Stimulated activated CD8-positive, alpha-beta memory T cell treated with anti-CD3 and anti-CD28 coated beads, Interleukin-2, amount 100 ng/mL, for 1 hour (primary cell): ENCODE measurements at places on chromosomes 5 and 9.

GRCh38 chr9:122379340-122379739 lies 8.5 kb downstream of the PTGS1 start:
- DNase-seq = no peak

DNA sequence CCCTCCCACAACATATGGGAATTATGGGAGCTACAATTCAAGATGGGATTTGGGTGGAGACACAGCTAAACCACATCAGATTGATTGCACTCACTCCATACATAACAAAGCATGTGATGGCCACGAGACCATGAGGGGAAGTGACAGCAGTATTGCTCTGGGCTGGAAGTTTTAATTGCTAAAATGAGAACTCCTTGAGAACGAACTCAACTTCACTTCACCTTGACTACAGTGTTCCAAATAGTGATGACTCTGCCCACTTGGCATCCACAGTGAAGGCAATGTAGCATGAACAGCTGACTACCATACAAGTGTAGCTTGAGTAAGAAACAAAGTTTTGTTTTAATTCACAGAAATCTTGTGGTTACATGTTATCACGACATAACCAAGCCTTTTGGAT lies 739 bp upstream of the SPINK7 start:
- no peak for DNase-seq

- DNase-seq = no peak
Observed at GRCh38 chr5:118228489-118228888, 759.9 kb downstream of the DTWD2 start.

- no peak for DNase-seq
Observed at GRCh38 chr9:95090871-95091577, 226.5 kb downstream of the FANCC start.

DNA sequence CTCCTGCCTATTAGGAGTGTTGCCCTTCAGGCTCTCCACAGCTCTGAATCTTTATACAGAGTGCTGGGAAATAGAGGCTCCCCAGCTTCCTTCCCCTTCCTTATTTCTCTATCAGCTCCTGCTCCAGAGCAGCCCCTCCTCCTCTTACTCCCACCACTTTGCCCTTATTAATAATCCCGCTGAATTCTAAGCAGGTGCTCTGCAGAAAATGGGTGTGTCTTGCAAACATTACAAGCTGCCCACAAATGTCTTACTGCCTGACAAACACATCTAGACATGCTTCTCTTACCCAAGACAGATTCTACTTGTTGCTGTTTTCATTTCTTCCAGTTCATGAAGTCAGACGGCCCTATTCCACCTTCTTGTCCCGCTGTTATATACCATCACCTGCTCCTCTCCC lies 6.4 kb downstream of the PHF24 start:
- DNase-seq = no peak

DNA sequence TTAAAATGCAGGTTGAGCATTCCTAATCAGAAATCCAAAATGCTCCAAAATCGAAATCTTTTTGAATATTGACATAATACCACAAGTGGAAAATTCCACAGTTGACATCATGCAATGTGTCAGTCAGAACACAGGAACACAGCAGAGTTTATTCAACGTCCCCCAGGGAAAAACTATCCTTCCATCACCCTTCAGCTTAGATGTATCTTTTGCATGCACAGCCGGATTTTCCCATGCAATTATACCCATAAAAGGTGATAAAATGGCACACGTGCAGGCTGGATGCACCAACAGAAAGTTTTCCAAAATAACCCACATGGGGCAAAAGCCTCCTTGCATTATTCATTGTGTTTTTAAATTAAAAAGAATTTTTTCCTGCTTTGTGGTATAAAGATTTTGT lies 71.2 kb downstream of the RAB24 start:
- no peak for DNase-seq

GRCh38 chr5:104498281-104498680 lies 935.7 kb upstream of the NUDT12 start:
- no peak for DNase-seq

- DNase-seq = no peak
Observed at GRCh38 chr5:31182136-31182535, 11.3 kb upstream of the CDH6 start.

DNA sequence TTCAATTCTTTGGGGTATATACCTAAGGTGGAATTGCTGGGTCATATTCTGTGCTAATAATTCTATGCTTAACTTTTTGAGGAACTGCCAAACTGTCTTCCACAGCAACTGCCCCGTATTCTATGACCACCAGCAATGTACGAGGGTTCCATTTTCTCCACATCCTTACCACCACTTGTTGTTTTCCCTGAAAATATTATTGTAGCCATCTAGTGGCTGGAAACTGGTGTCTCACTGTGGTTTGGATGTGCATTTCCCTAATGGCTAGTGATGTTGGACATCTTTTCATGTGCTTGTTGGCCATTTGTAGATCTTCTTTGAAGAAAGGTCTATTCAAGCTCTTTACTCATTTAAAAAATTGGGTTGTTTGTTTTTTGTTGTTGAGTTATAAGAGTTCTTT lies 30.7 kb downstream of the MSX2 start:
- no peak for DNase-seq

DNA sequence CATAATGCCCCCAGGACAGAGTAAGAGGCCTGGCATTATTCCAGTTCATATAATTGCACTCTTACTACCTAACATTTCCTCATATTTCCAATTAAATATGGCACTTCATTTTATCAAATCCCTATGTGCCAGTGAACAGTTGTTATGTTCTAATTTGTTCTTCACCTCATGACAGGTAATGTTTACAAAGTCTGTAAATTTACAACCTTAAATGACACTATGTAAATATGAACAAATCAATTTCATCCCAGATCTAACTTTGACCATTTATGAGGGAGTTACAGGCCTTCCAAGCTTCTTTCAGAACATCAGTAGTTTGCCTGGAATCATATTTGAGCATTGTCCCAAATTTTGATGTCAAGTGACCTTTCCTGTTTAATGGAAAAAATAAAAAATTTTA lies 592.6 kb upstream of the CDH6 start:
- DNase-seq = no peak

DNA sequence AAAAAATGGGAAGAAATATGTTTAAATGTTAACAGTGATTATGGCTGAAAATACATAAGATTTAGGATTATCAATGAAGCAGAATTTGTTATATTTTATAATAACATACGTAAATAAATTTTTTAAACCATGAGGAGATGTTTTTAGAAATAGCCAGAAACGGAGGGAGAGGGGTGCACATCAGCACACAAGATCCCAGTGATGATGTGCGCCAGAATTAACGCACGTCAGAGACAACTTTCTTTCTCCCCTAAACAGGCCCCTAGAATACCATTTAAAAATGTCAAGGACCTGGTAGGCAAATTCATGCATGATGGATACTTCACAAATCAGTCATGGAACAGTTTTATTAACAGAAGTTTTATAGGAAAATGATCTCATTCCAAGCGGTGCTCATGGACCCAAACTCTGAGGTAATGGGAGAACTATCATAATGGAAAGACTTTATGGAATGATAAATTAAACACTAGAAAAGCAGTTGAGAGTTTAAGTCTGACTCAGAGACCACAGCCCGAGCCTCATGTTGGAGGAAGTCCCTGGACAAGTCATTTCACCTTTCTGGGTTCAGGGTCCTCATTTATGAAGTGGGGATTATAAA lies 258.9 kb upstream of the GAS1 start:
- DNase-seq = no peak

- DNase-seq = no peak
Observed at GRCh38 chr5:37667430-37667829, 172.4 kb downstream of the GDNF start.

DNA sequence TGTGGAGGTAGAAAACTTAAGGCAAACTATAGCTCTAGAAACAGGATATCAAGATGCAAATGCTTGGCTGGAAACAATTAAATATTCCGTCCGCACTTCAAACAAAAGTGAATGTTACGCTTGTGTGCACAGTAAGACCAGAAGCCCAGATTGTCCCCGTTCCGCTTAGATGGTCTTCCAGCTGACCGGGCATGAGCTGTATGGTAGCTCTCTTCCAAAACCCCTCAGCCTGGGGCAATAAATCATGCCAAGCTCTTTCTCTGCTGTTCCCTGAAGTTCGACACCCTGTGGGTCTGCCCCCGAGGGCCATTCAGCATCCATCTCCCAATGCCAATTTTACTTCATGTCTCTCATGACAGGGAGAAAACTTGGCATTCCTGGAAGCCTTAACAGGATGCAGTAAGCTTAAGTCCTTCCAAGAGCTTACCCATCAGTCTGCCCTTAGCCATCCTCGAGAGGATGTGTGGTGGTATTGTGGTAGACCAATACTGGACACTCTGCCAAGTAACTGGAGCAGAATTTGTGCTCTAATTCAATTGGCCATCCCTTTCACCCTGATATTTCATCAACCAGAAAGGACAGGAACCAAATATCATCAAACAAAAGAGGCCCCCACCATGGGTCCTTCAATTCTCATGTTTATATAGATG lies 70.7 kb upstream of the RANBP6 start:
- DNase-seq = no peak
